NCI-H345 (cell line): ENCODE measurements at places on chromosomes 16 and 17.

- no peak for DNase-seq
Measured at GRCh38 chr17:17170346-17170985, 35.7 kb downstream of the PLD6 start.

DNA sequence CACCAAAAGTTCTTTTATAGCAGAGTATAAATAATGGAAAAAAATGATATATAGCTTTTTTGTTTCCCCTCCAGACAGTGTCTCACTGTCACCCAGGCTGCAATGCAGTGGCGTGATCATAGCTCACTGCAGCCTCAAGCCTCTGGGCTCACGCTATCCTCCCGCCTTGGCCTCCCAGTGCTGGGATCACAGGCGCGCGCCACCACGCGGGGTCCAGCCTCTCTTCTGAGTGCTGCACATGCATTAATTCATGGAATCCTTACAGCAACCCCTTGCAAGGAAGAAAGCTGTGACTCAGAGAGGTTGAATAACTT is 18.0 kb upstream of the ZNF629 start:
- no peak for DNase-seq

DNA sequence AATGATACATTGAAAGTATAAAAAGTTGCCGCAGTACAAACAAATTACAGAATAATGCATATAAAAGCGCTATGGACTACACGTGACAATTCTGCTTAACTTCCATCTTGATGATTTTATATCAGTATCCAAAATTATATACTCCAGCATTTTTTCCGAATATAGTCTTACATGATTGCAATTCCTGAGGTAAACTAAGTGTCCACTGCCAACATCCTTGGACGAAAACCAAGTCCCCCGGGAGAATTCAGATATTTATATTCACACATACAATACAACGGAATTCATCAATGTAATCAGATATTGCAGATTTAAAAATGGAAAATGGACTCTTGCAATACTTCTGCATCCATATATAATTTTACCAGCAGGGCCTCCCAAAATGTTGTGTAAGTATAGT is 8.9 kb upstream of the MYH11 start:
- DNase-seq, result no peak

- no peak for DNase-seq
Measured at GRCh38 chr17:79627184-79627765, 16.4 kb upstream of the RBFOX3 start.

GRCh38 chr16:12546918-12547607 is 256.6 kb downstream of the CPPED1 start:
- DNase-seq, result no peak

DNA sequence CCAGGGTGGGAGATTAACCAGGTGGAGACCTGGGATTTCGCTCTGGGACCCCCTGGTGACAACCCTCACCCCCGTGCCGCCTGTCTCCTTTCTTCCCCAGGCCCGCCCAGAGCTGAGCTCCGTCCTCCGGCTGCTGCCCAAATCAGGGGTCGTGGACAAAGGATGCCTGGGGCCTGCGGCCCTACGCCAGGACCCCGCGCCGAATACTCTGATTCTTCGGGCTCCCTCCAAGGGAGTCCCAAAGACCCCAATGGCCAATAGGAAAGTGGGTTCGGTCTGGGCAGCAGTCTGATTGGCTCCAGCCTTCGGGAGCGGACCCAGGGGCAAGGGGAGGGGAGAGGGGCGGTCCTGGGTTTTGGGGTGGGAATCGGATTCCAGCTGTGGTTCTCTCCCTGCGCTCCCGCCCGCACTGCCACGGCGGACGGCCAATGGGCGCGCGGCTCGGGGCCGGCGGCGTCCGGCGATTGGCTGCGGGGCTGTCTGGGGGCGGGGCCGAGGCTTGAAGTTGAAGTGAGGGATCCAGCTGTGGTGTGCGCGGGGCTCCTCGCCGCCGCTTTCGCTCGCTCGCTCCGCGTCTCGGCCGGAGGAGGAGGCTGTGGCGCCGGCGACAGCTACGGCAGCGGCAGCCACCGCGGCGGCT is at the start of gene CACNA1G:
CACNA1G (plus strand) TSS at position 531 of the 640 bp plus-strand sequence. CDS start 745 bp downstream, outside the sequence.
- DNase-seq, result peak; percentile 83

- DNase-seq, result no peak
Measured at GRCh38 chr17:15513058-15513791, 45.8 kb upstream of the CDRT4 start.
